ENCODE measurements at places on chromosomes 13 and 19.

- DNase-seq, result no peak
Measured at GRCh38 chr13:41960211-41960636, 685 bp downstream of the VWA8 start.

DNA sequence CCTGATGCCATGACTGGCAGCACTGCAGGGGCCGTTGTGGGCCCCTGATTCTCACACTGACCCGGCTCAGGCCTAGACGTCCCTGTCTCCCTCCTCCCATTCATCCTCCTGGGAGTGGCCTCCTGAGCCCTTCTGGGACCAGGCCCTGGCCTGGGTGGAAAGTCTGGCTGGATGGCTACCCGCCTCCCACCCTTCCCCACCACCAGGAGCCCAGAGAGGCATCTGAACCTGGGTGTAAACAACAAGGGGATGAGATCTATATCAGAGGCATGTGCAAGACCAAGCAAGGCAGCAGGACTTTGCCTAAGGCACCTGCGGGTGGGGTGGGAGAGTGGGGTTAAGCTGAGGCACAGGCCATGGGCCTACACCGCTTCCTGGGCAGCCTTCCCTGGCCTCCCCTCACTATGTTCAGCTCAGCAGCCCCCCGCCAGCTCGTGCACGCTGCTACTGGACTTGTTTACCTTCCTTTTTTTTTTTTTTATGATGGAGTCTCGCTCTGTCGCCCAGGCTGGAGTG is 22.0 kb upstream of the ASPDH start:
- DNase-seq, result no peak

GRCh38 chr13:34762312-34762711 is 179.8 kb upstream of the NBEA start:
- no peak for DNase-seq

- DNase-seq, result no peak
Measured at GRCh38 chr13:79403113-79403512, 2.9 kb downstream of the RBM26 start.

Measured in activated CD4-positive, alpha-beta T cell treated with anti-CD3 and anti-CD28 coated beads for 36 hours (primary cell).